ENCODE measurements at places on chromosomes 16 and 17.

DNA sequence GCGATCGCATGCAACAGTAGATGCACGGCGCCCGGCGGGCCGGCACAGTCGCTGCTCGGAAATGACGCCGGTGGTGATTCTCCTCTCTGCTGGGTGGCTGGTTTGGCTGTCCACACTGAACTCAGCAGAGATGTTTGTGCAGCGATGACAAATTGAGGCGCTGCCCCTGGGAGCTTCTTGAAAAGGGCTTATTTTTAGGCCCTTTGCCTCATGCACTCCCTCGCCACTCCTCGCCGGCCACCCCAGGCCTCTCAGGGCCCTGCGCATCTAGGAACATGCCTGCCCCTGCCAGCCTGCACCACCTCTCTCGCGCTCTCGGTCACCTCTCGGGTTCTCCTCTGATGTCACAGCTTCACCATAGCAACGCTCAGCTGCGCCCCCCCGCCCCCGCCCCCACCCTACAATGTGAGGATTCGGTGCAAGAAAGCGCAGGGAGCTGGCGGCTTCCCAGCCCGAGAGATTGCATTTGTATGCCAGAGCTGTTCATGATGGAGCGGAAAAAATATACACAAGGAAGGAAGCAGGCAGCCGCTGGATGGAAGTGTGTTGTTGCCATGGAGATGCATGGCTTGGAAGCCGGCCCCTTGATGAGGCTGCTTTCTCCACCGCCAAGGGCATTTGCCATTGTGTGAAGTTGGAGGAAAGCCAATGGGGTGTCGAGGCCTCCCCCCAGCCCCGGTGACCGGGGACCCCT, 81.3 kb upstream of the PLCG2 start:
- no peak for DNase-seq

- peak; percentile 33 for DNase-seq
Observed at GRCh38 chr16:27452569-27453493, 50.9 kb downstream of the IL21R start.

GRCh38 chr16:15960124-15960971, 10.9 kb downstream of the ABCC1 start:
- no peak for DNase-seq

DNA sequence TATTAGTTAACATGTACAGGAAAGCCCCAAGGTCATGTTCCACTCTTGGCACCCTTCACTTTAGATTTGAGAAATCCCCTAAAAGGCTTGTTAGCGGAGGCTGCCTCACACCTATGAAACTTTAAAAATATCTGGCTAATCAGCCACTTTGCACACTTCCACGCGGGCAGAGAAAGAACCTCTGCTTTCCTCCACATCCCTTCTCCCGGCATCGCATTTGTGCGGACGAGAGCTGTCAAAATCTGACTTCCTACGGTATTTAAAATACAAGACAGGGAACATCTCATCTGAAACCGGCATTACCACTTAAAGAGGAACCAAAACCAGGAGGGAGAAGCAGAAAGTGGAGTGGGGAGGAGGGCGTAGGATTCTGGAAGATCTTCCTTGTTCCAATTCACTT, 422.3 kb downstream of the TMEM114 start:
- no peak for DNase-seq

DNA sequence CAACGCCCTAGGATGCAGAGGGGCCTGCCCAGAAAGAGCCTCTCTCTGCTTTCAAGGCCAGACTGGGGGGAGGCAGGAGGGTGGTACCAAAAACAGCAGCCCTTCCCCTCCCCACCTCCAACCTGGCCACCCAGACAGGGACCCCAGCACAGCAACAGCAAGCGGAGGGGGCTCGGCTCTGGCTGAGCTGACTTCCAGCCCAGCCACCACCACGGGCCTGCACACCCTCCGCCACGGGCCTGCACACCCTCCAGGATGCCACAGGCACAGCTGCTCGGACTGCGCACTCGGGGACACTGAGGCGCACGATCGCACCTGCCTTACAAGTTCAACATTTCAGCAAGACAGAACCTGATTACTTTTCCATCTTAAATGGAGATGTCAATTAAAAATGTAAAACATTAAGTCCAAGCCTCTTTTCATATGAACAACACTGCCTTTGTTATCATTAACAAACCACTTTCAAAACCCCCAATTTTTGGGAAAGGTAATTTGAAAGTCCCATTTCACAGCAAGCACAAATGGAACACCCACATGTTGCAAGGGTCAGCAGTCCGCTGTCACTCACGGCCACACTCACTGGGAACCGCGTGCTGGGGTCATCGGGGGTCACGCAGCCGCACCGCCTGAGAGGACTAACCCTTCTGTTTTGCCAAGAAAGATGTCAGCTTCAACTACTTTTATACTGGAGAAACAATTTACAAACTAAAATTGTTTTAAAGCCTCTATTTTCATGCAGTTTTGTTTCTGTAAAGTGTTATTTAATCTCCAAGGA, 76.4 kb downstream of the ANKRD11 start:
- no peak for DNase-seq

DNA sequence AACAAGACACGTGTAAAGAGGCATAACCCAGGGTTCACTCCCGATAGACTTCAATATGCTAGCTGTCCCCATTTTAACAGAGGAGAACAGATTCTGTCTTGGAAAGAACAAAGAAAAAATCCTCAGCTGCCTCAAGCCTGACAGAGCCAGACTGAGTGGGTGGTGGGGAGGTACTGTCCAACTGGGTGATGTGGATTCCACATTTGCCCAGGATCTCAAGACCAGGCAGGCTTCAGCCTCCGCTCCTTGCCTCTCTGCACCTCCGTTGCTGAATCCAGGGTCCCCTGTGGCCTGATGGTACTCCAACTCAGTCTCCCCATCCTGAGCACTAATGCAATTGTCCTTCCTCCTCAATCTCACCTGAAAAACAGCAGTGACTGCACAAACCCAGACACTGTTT, 163.8 kb downstream of the GSG1L start:
- DNase-seq, result no peak

- DNase-seq, result no peak
Observed at GRCh38 chr16:69378760-69379159, 7.0 kb downstream of the TERF2 start.

- DNase-seq, result no peak
Observed at GRCh38 chr17:80819422-80820164, 172.0 kb upstream of the CHMP6 start.

- DNase-seq, result no peak
Observed at GRCh38 chr17:55584055-55584685, 72.9 kb upstream of the SMIM36 start.

- no peak for DNase-seq
Observed at GRCh38 chr17:81630274-81630673, 6.6 kb downstream of the NPLOC4 start.

GRCh38 chr16:57091200-57091974, 996 bp upstream of the CPNE2 start:
- no peak for DNase-seq

- no peak for DNase-seq
Observed at GRCh38 chr17:10349403-10349802, 23.4 kb downstream of the MYH13 start.

GRCh38 chr16:75475420-75475847, 10.9 kb upstream of the TMEM170A start:
- DNase-seq, result no peak

DNA sequence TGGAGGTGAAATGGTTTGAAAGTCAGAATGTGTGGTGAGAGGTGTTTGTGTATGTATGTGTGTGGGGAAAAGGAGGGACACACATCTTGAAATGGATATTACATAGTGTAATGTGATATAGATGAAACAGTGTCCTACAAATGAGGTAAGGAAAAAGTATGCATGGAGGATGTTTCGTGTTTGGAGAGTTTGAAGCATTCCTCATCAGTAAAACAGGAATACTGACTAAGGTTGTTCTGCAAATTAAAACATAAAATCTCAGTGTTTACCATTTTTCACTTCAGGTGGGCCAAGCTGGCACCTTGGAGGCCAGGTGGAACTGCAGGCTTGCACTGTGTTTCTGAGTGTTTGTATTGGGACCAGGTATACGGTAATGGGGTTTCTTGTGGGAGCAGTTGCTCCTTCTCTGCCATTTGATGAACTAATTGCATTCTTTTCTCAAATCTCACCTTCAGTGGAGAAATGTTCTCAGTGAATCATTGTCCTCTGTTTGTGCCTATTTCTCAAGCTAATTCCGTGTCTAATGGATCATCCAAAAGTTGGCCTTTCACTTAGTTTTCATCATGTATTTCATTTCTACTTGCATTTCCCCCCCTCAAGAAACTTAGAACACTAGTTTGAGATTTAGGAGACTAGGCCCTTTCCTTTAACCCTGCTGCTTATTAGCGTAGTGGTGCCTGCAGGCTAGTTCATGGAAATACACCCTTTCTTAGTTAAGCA, 8.2 kb upstream of the TBKBP1 start:
- no peak for DNase-seq

DNA sequence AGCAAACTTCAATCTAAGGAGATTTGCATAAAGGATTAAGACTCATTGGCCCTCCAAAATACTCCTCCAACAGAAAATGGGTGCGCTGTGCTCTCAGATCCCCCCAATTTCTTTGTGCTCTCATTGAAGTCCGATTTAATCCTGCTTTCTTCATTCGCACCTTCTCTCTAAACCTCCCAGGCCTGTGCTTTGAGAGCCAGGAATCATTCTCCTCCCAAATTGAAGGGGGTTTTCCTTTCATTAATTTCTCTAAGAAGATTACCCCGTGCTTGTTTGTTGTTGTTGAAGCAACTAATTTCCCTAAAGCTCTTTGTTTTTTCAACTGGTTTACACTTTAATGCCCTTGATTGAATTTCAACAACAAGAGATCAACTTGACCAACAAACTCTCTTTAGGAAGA, 304.2 kb upstream of the IRX3 start:
- no peak for DNase-seq

- no peak for DNase-seq
Observed at GRCh38 chr16:10610499-10611184, 30.2 kb upstream of the EMP2 start.
